ENCODE measurements at places on chromosomes 6 and 20.

DNA sequence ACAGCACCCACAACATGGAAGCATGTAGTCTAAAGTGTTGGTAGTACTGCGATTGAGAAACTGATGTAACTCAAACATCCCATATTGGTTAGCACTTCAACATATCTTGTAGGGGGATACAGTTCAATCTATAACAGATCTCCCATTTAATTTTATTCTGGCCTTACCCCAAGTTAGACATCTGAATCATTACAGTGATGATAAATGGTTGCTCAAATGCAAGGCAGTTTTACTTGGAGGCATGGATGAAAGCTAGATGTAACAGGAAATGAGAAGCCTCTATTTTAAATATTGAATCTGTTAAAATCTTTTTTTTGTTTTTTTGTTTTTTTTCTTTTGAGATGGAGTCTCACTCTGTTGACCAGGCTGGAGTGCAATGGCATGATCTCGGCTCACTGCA, 44.2 kb upstream of the FAM50B start:
- no peak for DNase-seq

- no peak for DNase-seq
These were observed 12.5 kb upstream of the R3HDML start for GRCh38 chr20:44324343-44324742.

DNA sequence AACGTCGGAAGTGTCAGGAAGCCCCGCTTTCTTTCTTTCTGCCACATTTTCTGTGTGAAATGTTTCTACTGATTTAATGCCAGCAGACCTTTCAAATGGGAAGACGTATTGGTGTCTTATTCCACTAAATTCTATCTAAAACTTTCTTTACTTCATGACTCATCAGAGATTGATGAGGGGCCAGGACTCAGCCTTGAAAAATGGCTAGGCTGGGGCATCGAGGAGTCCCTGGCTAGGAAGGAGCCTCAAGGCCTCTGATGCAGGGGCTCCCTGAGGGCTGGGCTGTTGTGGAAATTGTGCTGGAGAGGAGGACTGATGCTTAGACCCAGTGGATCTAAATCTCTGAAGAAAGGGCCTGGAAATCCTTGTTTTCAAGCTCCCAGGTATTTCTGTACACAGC, 192.8 kb upstream of the PDE10A start:
- DNase-seq, result no peak

DNA sequence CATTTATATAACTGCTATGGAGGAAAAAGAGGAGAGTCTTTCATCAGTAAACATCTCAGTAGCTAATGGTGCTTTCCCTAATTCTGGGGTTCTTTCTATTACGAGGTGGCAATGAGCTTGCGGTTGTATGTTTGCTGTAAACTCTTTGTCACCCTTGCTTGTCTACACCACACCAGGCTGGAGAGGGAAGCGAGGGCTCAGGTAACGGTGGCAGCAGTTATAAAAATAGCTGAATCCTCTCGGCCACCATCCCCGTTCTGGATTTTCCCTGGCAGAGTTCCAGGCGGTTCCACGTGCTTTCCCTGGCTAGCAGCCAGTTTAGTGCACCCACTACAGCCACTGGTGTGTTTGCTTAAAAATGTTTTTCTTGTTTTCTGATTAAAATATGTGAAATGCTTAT, 39.0 kb downstream of the MAS1 start:
- no peak for DNase-seq

GRCh38 chr6:134480593-134480992, 162.7 kb upstream of the SGK1 start:
- DNase-seq, result no peak

- DNase-seq, result no peak
These were observed 66.5 kb upstream of the SLC35F1 start for GRCh38 chr6:117840541-117840983.

GRCh38 chr6:146590492-146590891, 8.3 kb upstream of the ADGB start:
- DNase-seq, result no peak

DNA sequence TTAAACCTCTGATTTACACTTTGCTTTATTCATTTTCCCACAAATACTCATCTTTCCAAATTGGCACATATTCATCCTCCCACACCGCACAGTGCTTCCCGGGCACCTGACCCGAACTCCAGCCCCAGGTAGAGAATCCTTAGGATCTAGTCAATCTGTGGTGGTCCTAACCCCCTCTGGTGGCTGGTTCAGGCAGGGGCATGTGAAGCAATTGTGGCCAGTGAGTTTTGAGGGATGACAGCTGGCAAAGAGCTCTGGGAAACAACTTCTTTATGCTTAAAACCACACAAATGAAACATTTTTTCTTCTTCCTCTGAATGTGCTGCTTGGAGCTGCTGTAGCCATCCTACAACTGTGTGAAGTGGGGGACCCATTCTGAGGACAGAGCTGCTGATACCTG, 54.7 kb downstream of the ELOVL5 start:
- no peak for DNase-seq

GRCh38 chr6:137171824-137172733, 1.4 kb downstream of the IL22RA2 start:
- no peak for DNase-seq

- no peak for DNase-seq
These were observed 33.8 kb upstream of the AKAP12 start for GRCh38 chr6:151205721-151206600.

GRCh38 chr6:126753606-126754005, 364.9 kb upstream of the RSPO3 start:
- DNase-seq, result no peak

DNA sequence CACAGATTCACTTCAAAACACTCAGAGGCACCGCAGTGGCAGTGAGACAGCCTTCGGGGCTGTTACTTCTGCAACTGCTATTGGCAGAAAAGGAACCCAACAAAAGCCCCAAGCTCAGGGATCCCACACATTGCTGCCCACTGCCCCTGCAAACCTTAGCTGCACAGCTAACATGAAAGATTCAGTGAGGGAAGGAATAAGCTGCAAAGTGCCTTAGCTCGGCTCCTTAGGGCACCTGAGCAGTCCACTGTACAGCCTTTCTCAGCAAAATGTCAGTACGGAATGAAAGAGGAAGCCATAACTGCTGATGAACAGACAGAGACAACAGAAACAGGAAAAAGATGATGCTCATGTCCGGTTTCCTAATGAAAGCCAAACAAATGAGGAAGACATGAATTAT, 179.7 kb upstream of the SHLD1 start:
- DNase-seq, result no peak

- DNase-seq, result no peak
These were observed 20.1 kb downstream of the RNASET2 start for GRCh38 chr6:166936079-166936787.

- no peak for DNase-seq
These were observed 47.9 kb downstream of the STK35 start for GRCh38 chr20:2149507-2149906.

DNA sequence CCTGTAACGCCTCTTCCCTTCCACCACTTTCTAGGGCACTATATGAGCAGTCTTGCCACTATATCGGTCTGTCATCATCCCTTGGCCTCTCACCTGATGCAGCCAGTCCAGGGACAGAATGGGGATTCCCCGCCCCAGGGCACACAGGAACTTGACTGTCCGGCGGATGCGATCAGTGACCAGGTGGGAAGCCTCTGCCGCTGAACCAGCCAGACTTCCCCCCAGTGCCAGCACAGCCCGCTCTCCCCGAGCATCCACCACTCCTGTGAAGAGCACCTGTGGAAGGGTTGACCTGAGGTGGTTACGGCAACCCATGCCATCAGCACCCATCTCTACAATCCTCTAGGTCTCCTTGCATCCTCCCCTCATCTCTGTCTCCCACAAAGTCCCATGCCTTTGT, 12.2 kb upstream of the NRM start:
- no peak for DNase-seq

DNA sequence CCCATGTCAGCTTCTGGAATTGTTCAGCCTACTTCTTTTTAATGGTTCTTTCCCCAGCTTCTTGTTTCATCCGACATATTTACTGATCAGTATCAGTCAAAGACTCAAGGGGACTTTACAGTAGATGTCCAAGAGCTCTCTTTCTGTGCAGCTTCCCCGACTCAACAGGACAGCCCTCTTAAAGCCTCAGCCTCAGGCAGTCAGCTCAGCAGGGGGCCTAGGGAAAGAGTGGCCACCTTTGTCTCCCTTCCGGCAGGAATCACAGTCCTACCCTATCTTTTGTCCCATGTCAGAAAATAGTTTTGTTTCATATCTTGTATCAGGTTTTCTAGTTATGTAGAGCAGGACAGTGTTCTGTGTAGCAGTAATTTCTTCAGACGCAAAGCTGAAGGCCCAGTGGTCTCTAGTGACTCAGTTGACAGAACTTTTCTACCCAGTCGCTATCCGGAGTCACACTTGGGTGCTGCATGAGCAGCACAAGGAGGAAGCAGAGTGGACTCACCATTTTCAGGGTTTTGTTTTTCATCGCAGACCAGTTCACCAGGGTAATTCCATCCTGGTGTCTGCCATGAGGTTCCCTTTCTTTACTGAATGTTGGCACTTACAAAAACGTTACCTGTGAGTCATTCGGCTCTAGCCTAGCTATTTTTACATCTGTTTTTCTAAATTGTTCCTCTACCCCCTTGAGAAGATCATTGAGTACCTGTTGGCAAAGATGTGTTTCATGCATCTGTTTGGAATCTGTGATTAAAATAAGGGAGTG, 47.7 kb downstream of the SPATA2 start:
- no peak for DNase-seq

DNA sequence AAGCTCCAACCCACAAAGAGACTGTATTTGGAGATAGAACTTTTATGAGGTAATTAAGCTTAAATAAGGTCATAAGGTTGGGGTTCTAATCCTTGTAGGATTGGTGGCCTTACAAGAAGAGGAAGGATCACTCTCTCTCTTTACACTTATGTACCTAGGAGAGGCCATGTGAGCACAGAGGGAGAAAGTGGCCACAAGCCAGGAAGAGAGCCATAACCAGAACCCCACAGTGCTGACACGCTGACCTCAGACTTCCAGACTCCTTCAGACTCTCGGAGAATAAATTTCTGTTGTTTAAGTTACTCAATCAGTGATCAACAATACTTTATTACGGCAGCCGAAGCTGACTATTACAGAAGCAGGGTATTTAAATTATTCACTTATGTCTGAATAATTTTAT, 430.5 kb upstream of the EPHA7 start:
- DNase-seq, result no peak

- no peak for DNase-seq
These were observed 115.3 kb downstream of the AHI1 start for GRCh38 chr6:135382182-135382628.

DNA sequence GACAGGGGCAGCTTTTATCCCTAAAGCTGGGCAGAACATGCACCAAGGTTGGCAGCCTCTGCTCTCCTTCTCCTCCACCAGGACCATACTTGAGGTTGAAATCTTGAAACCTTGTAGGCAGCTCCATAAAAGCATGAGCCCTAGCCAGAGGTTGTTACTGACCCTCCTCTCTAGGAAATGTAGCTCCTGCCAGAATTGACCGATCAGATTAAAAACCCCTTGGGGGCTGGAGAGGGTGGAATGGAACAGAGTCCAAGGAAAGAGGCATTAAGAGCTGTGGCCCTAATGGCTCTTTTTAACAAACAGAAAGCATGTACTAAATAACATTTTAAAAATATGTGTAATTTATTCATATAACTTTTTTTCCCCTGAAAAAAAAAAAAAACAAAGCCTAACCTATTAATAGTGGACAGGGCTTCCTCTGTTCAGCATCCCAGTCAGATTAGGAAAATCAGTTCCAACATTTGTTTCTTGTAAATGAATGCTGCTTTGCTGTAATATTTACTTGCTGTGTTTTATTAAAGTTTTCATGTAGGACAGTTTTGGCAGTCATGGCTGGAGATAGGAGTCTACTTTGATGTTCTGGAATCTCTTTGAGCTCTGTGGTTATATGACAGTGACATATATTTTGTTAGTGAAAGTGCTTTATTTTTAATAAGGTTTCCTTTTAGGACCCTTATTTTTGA, 41.3 kb downstream of the MTHFD1L start:
- DNase-seq, result no peak

DNA sequence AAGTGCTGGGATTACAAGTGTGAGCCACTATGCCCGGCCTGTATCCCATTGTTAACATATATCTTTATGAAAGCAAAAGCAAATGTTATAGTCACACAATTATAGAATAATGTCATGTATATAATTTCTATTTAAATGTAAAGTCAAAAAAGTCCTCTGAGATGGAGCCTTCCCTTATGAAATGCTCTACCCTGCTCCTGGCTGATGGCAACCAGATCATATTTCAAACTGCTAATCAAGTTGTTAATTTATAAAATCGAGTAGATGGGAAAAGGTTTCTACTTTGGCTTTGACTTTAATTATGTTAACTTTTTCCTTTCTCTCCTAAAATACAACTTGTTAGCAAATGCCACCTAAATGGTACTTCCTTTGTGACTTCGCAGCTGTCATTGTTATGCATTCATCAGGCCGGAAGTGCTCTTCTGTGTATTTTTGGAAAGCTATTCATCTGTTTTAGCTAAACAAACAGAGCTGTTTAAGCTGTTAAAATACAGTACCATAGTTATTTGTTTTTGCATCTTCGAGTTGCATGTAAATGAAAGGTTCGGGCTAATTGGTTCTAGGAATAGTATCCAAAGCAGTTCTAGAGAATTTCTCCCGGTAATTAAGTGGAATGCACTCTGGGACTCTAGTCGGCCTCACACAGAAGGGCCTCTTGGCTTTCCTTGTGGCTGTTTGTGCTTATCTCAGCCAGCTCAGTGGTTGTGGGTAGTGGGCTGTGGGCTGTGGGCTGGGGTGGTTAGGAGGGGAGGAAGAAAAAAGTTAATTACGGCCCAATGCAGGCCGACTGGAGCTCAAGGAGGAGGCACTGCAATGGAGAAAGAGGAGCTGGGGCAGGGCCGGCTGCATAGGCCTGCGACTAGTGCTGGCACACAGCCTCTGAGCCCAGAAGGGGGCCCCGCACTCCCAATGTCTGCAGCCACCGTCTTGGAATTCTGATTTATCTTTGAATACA, 34.8 kb downstream of the SLC35D3 start:
- DNase-seq, result no peak

GRCh38 chr20:32820698-32821377, 1.1 kb downstream of the MAPRE1 start:
- no peak for DNase-seq

DNA sequence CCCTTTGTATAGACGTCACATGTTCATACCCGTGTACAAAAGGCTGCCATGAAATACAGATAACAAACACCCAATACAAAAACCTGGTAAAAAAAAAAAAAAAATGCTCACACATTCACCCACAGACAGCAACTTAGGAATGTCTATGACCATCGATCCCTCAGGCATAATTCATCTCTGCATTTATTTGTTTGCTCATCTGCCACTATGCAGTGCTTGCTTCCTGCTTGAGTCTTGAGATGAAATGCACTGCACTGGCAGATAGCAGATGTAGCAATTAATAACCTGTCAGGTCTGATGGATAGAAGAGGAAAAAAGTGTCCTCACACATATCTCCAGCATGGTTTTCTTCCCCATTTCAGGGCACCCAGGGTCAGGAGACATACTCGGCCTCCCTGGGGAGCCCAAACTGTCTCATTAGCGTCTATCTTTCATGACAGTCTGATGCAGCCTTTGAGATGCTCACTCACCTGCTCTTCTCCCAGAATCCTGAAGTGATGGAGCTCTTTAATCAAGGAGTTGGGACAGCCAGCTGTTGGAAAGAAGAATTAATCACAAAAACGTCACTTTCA, 295.1 kb upstream of the AGPAT4 start:
- no peak for DNase-seq

GRCh38 chr6:42120895-42121865, 21.2 kb downstream of the C6orf132 start:
- no peak for DNase-seq

Measured in activated naive CD4-positive, alpha-beta T cell (primary cell).